ENCODE measurements at places on chromosomes 1 and 21.

DNA sequence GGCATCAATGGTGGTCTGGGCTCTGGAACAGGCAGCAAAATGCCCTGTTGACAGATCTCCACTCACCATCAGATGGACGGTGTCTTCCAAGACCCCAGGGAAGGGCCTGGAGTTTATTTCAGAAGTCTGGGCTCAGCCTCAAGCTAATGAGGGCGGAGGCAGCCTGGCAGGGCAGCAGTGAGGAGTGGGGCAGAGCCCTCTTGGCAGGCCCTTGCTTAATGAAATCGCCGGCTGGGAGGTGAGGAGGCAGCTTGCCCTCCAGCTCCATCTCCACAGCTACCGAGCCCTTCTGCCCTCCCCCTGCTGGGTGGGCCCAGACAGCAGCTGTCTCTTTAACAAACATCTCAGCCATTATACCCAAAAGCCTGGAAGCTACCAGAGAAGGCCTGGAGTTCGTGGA lies 22.0 kb upstream of the GRIK3 start:
- DNase-seq, result no peak

DNA sequence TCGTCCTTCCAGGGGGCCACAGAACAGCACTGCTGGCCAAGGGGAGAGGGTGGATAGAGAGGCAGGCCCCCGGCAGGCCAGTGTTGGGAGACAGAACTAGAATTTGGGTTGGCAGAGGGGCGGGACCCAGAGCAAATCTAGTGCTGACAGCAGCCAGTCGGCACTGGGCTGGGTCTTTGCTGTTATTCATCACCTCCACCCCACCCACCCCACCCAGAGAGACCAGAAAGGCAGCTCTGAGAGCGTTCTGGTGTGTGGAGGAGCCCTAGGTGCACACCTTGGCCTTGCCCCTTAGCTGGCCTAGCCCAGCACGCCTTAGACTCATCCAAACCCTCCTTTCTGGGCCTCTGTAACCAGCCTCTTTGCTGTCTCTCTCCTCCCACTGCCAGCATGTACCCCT lies 6.4 kb upstream of the PKP1 start:
- no peak for DNase-seq

DNA sequence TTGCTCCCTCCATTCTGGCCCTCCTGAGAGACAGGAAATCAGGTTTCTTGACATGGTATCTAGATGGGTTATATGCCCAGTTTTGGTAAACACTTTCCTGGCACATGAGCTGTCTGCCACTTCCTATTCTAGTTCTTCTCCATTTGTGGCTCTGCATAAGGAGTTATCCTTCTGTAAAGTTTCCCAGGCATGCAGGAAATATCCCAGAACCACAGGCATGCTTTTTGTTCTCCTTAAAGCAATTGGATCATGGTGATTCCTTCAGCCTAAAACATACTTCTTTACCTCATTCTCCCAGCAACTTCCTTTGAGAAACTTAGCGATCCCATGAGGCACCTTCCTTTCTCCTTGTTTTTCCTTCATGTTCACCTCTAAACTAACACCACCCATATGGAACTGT lies 199.8 kb downstream of the CRB1 start:
- DNase-seq, result peak; percentile 22

GRCh38 chr1:29964718-29965533 lies 728.6 kb downstream of the PTPRU start:
- DNase-seq, result no peak

DNA sequence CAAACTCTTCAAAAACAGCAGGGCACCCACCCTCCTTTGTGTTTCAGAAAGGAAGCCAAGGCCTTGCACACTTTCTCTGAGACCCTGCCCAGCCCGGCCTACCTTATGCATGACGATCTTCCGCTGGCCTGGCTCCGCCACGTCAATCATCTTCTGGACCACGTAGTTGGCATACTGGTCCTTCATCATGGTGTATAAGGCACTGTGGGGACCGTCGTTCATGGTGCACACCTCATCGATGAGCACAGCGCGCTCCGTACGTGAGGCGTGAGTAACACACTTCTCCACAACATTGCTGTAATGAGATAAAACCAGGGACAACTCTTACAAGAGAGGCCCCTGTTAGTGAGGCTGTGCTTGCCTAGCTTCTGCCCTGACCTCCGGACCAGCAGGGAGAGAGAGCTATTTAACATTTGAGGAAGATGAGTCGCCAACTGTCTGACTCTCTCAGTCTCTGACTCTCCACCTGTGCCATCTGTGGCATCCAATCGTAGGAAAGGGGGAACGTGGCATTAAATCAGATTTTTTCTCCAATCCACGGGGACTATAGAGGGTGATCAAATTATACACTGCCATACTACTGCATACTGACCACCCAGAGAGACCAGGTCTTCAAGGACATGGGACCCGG lies 28.1 kb upstream of the SDC3 start:
- DNase-seq, result no peak

DNA sequence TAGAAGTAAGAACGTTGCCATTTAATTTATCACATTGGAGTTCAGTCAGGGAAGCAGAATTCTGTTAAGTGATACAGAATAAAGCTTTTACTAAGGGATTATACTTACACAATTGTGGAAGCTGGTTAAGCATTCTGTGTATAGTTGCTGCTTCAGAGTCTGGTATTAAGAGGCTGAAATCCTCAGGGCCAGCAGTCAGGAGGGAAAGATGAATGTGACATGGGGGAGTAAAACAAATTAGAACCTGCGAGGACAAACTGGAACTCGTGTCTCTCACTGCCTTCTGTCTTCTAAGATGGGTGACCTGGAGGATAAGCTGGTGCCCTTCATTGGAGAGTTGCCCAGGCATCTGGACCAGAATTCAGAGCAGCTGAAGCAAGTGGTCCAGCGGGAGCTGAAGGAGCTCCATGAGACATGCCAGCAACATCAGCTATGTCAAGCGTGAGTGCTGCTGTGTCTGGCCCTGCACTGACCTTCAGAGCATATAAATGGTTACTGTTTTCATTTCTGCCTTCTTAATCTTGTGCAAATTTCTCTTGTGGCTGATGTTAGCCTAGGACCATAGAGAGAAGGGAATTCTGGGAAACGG lies 23.0 kb downstream of the MARK1 start:
- no peak for DNase-seq

- DNase-seq, result peak; percentile 8
Observed at GRCh38 chr1:114270282-114270681, 116.6 kb upstream of the SYT6 start.

- no peak for DNase-seq
Observed at GRCh38 chr1:222424826-222425225, 123.1 kb downstream of the HHIPL2 start.

GRCh38 chr1:66676613-66677298 lies 75.5 kb upstream of the DYNLT5 start:
- peak; percentile 57 for DNase-seq

DNA sequence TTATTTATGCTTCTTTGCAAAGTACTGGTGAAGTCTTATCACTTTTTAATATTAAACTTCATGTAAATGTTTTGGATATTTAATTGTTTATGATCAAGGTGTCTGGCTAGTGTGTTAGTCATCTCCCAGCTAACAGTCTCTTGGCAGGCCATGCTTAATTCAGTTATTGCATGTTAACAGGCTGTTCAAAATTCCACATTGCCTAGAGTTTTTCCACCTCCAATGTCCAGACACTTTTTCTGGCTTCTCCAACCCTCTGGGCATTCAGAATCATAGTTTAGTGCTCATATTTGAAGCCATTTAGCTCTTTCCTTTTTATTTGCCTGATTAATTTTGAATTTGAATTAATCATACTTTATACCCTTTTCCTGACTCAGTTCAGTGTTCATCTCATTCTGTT lies 69.2 kb downstream of the OLFML2B start:
- DNase-seq, result peak; percentile 21

DNA sequence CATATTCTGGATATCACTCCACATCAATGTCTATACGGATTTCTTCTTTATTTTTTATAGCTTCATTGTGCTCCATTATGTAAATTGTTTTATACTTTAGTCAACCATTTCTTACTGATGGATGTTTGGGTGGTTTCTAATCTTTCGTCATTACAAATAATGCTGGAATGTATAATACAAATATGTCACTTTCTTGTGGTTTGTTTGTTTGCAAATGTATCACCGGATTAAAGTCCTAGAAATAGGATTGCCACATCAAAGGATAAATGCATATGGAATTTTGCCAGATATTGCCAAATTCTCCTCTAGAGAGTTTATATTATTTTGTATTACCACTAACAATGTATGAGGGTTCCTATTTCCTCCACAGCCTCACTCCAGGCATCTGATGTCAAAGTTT lies 48.7 kb upstream of the PRDM2 start:
- peak; percentile 78 for DNase-seq

- DNase-seq, result no peak
Observed at GRCh38 chr1:244075247-244075722, 24.2 kb downstream of the ZBTB18 start.

DNA sequence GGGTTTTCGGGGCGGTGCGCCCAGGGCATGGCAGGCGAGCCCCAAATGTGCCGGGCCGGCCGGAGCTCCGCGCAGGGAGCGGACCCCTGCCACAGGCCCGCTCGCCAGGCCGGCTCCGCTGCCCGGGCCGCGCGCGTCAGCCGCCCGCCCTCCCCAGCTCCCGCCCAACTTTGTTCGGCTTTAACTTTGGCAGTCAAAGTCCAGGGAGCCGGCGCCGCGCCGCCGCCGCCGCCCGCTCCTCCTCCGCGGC lies 488 bp downstream of the SLC35D1 start:
- DNase-seq, result no peak

GRCh38 chr1:11407301-11407994 lies 71.5 kb upstream of the DISP3 start:
- DNase-seq, result peak; percentile 19

- DNase-seq, result peak; percentile 87
Observed at GRCh38 chr1:19734472-19734999, 65.2 kb downstream of the TMCO4 start.

DNA sequence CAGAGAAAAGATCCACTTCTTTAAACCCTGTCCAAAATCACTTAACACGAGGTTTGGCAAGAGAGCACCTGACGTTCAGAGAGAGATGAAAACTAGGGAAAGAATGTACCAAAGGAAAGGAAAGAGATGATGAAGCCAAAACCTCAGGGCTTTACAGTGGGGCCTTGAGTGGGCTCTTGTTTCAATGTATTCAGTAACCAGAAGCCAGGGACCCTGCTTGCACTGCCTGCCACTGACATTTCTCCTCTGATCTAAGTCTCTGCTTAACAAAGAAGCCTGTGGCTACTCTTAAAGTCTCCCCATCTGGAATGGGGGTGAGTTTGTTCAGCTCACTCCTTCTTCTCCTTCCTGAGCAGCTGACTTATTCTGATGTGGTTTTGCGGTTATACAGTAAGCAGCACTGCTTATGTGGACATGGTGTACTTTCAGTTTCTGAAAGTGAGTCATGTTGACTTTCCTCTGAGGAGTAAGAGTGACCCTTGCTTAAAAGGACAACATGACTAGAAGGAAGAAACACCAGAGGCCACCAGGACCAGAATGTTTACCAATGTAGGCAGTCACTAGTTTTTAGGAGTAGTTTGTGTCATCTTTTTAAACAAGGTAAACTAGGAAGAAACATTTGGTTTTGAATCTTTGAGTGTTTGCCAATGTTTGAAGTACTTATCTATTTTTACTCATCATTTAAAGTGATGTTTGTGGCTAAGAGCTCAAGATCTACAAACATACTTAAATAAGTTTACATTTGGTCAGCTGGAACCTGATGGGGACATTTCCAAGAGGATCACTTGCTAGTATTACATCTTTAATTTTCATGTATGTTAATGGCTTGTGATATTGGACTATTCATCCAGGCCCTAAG lies 87.4 kb downstream of the FASLG start:
- DNase-seq, result peak; percentile 100
